ENCODE measurements at places on chromosomes 12 and 14.

- no peak for DNase-seq
Observed at GRCh38 chr12:104632724-104633201, 176.0 kb downstream of the CHST11 start.

GRCh38 chr12:89062996-89063395 is 289.3 kb downstream of the DUSP6 start:
- no peak for DNase-seq

GRCh38 chr12:63052696-63053095 is 98.3 kb downstream of the AVPR1A start:
- DNase-seq, result no peak

GRCh38 chr12:70110085-70110484 is 133.1 kb upstream of the CNOT2 start:
- DNase-seq, result no peak

DNA sequence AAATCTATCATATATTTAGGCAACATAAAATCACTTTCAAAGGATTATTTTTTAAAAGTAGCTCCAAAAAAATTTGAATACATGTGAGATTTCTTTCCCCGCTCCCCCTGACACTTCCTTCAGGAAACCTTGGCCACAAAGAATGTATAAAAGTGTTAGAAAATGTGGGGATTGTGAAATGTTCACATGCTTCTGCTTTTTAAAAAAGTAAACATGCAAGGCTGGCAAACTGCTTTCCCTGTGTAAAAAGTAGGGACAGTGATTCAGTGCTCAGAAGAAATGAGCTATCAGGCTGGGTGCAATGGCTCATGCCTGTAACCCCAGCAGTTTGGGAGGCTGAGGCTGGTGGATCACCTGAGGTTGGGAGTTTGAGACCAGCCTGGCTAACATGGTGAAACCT is 26.6 kb downstream of the MBIP start:
- no peak for DNase-seq

DNA sequence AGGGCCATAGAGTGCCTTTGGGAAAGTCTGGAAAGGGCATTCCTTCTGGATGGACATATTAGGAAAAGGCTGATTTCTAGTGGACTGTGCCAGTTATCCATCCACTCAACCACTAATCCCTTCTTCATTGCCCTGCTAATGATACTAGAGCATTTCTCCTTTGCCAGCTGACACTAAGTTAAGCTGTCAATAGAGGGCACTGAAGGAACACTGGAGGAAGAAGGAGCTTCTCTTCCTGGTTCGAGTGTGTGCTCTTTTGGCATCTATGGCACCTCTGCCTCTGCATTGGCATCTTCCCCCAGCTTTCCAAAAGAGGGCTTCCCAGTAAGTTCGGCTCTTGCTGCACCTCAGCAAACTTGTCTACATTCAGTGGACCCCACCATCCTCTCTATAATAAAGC is 165.4 kb downstream of the DERA start:
- no peak for DNase-seq

DNA sequence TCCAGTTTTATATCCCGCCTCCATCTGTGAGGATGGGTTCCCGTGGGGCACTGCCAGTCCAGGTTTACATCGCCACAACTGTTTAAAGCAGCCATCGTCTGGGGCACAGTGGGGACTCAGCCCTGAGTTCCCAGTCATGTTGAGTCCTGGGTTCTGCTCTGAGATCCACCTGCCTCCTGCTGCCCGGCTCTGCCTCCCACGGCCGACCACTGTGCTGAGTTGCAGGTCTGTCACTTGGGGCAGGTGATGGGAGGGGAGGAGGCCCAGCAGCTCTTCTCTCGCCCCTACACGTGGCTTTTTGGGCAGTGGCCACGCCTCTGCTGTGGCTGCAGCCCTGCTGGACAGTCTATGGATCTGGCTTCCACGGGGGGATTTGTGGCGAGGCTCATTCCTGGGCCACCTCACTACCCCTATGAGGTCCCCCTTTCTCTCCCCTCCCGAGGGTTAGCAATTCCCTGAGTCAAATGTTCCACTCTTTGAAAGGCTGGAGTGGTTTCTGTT is 143.0 kb downstream of the ADGRD1 start:
- DNase-seq, result peak; percentile 63

DNA sequence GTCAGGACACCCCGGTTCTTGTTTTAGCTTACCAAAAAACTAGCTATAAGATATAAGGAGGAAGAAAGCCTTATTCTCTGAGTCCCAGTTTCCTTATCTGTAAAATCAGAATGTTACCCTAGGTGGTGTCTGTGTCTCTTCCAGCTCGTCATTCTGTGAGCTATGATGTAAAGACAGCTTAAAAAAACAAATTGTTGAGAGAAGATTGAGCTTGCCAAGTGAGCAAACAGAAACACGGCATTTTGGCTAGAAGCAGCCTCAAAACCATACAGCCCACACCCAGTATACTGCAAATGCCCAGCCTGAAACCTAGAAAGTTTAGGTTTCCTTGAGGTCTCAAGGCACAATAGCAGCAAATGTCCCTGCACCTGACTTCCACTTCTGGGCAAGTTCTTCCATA is 151.4 kb downstream of the SSPN start:
- DNase-seq, result no peak

DNA sequence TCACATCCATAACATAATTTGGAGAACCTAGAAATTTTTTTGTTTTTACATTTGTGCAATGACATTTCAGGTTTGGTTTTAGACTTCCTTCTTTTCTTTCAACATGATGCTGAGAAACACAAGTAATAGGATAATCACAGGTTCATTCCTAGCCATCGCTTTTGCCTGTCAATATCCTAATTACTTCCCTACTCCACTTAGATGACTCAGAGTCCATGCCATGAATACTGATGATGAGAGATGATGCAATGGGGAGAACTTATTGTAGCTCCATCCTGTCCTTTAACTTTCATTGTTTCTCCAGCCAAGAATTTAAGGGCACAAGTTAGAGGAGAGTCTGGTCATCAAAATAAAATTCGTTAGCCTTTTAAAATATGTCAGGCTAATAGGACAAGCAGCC is 101.3 kb downstream of the PTPRO start:
- DNase-seq, result no peak

DNA sequence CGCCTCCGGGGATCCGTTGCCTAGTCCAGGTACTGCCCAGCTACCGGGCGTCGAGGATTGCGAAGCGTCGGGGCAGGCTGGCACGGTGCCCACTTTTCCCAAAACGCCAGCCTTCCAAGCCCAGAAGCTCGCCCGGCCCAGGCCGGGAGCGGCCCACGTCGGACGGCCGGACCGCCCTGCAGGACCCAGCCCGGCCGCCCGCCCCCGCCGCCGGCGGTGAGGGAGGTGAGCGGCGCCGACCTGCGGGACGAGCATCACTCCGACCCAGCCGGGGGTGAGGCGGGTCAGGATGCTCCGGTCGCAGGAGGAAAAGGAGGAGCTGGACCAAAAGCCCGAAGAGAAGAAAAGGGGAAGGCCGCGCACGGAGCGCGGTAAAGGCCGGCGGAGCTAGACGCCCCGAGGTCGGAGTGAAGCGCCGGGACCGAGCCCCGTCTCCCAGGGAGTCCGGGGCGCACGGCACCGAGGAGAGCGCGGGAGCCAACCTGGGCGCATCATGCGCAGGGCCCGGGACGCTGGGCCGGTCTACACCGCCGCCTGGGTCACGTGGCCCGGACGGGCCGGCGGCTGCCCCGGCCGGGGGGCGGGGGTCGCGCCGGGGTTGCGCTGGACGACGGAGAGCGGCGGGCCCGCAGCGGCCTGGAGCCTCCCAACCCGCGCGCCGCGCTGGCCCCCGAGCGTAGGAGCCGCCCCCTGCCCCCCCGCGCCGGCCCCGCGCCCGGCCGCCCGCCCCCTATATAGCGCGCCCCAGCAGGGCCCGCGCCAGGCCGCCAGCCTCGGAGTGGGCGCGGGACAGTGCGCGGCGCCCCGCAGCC is at the start of gene AQP5:
Gene AQP5, plus strand, starts transcription at position 762 of the 812 bp plus-strand sequence. CDS start 146 bp downstream, outside the sequence.
- DNase-seq, result no peak

GRCh38 chr14:28577187-28577586 is 189.4 kb upstream of the FOXG1 start:
- no peak for DNase-seq

DNA sequence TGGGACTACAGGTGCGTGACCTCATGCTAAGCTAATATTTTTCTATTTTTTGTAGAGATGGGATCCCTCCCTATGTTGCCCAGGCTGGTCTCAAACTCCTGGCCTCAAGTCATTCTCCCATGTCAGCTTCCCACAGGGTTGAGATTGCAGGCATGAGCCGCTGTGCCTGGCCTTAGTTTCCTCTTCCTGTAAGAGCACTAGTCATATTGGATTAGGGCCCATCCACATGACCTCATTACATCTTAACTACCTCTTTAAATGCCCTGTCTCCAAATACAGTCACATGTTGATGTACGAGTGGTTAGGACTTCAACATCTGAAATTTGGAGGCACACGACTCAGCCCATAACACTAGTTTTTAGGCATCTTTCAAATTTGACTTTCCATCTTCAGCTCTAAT is 72.2 kb upstream of the RASSF3 start:
- no peak for DNase-seq

DNA sequence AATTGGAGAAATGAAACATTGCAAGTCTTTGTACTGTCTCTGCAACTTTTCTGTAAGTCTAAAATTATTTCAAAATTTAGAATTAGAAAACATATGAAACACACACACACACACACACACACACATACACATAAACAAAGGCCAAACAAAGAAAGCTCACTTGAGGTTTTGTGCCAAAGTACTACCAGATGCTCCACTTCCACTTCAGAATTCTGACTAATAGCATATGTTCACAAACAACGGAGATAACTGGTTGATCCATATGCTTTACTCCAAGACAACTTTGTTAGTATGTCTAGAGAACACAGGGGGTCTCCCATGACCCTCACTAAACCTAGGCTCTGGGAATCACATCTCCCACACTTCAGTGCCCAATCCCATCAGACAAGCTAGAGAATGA is 133.8 kb upstream of the CLEC14A start:
- DNase-seq, result no peak

DNA sequence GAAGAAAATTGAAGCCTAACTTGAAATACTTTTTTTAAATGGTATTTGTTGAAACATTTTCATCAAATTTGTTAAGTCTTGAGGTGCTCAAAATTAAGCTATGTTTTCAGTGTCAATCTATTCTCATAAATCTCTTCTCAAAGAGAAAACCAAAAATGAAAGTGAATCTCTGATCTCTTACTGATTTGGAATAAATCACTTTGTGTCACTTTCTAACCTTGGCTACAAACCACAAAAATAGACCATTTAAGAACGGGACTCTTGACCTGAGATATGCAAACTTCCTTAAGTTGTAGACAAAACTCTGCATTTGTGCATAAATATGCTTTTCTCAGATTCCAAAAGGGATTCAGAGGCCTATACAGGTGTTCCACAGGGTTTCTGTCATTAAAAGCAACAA is 192.9 kb downstream of the SEC23A start:
- no peak for DNase-seq

- DNase-seq, result no peak
Observed at GRCh38 chr12:57474430-57474829, 5.2 kb downstream of the ARHGAP9 start.

GRCh38 chr12:5177731-5178130 is 134.1 kb downstream of the KCNA5 start:
- no peak for DNase-seq

DNA sequence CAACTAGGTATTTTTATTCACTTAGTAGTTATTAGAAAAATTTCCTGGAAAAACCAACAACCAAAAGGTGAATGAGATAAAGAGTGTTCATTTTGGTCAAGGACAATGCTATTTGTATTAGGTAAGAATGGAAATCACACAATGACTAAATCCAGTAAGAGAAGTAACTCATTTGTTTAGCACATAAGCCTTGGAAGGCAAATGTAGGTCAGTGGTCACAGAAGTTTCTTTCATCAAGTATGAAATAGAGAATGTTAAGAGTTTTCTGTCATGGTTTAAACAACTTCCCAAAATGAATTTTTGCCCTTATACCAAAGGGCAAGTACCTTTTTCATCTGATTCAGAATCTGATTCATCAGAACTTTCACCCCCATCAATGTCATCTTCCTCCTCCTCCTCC is 101.7 kb downstream of the KIF21A start:
- no peak for DNase-seq

- no peak for DNase-seq
Observed at GRCh38 chr12:100158535-100158934, 15.9 kb upstream of the BLTP3B start.

GRCh38 chr14:36522347-36522971 is 2.4 kb upstream of the NKX2-1 start:
- DNase-seq, result no peak

DNA sequence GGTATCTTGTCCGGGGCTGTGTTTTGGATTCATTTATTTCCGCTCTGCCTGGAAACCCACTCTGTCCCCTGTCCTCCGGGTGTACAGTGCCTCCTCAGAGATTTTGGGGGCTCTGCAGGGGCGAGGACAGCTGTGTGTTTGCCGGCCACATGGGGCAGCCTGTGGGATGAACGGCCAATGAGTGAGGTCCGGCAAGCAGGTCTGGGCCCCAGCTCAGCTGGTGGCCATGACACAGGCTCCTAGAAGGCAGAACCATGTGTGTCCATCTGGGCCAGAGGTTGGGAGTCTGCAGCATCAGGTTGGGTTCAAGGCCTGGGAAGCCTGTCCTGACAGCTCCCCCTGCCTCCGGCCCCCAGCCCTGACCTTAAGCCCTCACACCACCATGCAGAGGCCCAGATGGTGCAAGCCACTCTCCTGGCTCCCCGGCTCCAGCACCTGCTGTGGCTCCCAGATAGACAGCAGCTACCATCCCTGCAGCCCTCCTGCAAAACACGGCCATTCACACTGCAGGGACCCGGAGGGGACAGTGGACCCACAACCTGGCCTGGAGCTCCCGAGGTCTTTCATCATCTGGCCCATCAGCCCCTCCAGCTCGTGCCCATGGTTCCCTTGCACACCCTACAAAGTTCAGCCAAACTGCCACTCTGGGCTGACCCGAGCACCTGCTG is 220.1 kb upstream of the C14orf180 start:
- peak; percentile 57 for DNase-seq

- no peak for DNase-seq
Observed at GRCh38 chr14:102225386-102225785, 79.6 kb downstream of the MOK start.

DNA sequence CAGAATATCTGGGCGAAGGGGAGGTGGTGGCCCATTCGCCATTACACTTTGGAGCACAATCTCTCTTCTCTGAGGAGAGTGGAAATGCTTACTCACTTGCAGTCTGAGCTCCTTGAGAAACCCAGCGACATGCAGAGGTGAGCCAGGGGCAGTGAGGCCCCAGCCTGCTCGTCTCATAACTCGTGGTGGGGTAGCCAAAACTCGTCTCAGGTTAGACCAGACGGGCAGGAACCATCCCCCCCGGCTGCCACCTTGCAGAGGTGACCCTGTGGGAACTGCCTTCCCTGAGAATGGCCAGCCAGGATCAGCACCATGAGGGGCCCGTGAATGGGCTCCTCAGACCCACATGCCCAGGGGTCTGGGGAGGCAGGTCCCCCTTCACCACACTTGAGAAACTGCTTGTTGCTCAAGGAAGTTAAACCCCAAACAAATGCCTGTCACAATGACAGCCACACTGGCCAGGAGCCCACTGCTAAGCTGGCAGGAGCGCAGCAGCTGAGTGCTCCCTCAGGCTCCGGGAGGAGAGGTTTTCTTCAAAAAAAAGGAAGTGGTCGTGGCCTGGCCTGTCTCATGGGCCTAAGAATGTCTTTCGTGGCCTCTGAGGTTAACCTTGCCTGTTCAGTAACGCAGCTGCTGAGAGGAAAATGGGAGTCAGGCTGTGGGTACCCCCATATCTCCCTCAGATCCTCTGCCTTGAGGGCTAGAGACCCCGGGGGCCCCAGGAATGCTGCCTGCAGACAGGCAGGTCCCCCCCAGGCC is 9.2 kb upstream of the ALDH2 start:
- no peak for DNase-seq

- DNase-seq, result no peak
Observed at GRCh38 chr14:75518625-75519024, 3.6 kb upstream of the BATF start.

GRCh38 chr12:46438256-46438655 is 65.7 kb upstream of the SLC38A2 start:
- DNase-seq, result no peak

- no peak for DNase-seq
Observed at GRCh38 chr14:22812744-22813143, 2.5 kb downstream of the SLC7A7 start.

All from coronary artery (tissue), 2 donors.